ENCODE measurements at places on chromosomes 16 and 17.
A peak's percentile ranks its signal among the peaks of the same experiment; 100 is the strongest.

DNA sequence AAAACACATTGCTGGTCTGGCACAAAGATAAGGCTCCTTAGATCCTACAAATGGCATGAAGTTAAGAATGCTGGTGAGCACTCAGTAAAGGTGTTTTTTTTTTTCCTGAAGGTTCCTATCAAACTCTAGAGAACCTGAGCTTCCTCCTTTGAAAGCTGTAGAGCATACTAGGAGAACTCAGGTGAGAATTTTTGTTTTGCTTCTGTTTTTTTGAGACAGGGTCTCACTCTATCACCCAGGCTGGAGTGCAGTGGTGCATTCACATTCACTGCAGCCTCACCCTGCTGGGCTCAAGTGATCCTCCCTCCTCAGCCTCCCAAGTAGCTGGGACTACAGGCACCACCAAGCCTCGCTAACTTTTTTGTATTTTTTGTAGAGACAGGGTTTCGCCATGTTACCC, 21.0 kb upstream of the CIITA start:
- no peak for DNase-seq

GRCh38 chr17:57920916-57921703, 34.1 kb downstream of the CUEDC1 start:
- DNase-seq, result peak; percentile 84

DNA sequence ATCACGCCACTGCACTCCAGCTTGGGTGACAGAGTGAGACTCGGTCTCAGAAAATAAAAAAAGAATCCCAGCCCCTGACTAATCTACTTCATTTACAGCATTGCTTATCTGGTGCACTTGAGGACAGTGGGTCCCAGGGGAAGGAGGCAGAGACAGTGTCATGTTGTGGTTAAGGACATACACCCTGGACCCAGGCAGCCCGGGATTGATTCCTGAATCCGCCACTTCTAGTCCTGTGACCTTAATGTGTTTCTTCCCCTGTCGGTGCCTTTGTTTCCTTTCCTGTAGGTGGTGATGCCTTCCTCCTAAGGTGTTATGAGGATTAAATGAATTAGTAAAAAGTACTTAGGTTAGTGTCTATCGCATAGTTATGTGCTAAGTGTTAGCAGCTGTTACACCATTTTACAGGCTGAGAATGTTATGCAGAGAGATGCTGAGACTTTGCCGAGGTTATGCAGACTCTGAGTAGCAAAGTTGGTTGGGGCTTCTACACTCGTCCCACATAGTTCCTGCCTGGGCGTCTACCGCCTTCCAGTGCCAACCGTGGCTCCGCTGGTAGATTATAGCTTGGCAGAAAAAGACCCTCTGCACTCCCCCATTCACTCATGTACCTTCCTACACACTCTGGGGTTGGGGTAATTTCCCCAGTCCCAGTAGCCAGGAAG, 74.8 kb downstream of the RAB11FIP4 start:
- DNase-seq, result no peak

DNA sequence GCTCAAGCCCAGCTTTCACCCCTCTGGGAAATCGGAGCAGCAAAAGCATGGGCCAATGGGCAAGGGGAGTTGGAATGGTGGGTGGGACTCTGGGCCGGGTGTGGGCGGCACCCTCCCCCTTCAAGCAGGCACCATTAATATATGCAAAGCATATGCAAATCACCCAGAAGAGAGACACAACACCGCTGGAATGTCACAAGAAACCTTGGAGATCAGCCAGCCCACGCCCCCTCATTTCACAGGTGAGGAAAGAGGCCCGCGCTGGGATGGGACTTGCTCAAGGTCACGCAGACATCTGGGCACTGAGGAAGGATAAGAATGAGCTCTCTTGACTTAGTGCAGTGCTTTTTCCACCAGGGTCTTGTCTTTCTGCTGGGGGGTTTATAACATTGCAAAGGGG, 4.8 kb downstream of the SRCIN1 start:
- DNase-seq, result no peak

GRCh38 chr17:1083451-1084187, 86.7 kb downstream of the TIMM22 start:
- DNase-seq, result no peak

GRCh38 chr16:68417711-68418301, 30.5 kb downstream of the SMPD3 start:
- no peak for DNase-seq

GRCh38 chr17:50593321-50593720, 32.8 kb downstream of the CACNA1G start:
- DNase-seq, result no peak

DNA sequence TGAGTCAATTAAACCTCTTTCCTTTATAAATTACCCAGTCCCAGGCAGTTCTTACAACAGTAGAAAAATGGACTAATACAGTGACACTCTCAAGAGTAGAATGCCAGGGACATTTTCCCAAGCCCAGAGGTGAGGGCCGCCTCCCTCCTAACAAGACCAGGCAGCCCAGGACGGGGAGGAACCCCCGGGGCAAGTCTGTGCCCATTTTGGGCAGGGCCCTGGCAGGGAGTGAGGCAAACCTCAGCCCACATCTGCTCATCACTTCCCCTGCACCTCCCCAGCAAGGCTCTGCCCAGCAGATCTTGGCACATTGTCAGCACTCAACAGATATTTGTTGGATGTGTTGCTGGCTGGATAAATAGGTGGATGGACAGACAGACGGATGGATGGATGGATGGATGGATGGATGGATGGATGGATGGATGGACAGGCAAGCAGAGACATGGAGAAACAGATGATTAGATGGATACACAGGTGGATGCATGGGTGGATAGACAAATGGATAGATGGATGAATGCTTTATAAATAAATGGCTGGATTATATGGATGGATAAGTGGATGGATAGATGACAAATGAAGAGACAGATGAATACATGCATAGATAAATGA, 271.3 kb downstream of the PARN start:
- no peak for DNase-seq

DNA sequence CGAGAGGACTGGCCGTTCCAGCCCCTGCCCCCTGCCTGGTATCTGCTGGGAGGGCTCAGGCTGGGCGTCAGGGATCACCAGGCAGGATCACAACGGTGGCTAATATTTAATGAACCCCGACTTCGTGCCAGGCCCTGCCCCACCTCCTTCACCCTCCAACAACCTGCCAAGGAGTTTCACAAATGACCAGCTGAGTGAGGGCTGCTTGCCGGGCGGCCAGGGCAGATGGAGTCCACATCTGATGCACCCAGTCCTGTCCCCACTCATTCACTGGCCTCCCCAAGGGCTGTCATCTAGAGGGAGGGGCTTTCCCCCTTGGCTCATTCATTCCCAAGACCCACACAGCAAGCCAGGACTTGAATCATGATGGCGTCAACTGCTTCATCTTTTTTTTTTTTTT, 17.5 kb downstream of the UBALD1 start:
- DNase-seq, result no peak

DNA sequence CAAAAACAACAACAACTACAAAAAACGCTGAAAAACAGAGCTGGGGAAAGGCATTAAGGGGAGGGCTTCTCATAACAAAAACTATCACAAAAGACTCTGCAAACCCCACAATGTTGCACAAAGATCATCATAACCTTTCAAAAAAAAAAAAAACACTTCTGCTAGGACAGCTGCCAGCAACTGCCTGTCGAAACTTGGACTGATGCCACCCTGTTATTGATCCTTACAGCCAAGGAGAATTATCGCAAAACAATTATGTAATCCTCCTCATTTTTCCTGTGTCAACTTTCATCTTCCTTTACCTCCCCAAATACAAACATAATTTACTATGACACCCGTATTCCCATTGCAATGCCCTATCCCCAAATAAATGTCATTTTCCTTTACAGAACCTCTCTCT, 9.3 kb downstream of the CCDC40 start:
- DNase-seq, result no peak

- no peak for DNase-seq
These were observed 521.3 kb downstream of the GRIN2A start for GRCh38 chr16:9660898-9661297.

GRCh38 chr16:57518520-57518919, 17.9 kb downstream of the CCDC102A start:
- DNase-seq, result no peak

DNA sequence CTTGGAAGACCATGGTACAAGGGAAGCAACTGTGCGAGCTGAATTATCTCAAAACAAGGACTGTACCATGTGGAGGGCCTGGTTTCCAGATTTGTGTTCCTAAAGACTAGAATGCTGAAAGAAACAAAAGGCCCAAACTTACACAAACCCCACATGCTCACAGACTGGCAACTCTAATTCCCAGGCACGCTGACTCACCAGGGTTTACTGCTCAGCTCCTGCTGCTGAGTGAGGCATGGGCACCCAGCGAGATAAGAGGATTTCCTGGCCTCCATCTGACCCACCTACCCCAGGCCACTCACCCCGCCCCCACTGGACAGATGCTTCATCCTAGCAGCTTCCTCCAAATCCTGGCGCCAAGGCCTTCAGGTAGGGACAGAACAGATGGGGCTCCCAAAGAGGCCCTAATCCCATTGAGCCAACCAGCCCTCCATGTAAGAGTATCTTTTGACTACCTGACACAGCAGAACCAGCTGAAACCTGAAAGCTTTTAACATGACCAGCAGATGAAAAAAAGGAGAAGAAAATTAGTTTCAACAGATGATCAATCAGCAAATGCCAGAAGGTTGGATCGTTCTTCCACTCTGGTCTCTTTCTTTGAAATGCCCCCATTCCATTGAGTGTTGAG, 33.9 kb downstream of the DCUN1D3 start:
- DNase-seq, result peak; percentile 85

GRCh38 chr16:53743149-53743566, 39.2 kb downstream of the FTO start:
- DNase-seq, result peak; percentile 44

GRCh38 chr17:44108440-44109311, 14.8 kb downstream of the HDAC5 start:
- peak; percentile 97 for DNase-seq

DNA sequence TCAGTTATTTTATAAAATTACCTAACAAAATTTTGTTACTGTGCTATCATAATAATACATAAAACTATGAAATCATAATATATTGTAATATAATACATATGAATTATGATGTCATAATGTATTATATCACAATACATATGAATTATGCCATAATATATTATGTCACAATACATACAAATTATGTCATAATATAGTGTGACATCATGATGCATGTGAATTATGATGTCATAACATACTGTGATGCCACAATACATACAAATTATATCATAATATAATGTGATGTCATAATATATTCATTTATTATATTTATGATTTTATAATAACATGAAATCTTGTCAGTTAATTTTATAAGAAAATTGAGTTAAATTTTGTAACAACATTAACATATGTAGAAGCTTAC, 2021.6 kb downstream of the TP53TG3F start:
- DNase-seq, result no peak

DNA sequence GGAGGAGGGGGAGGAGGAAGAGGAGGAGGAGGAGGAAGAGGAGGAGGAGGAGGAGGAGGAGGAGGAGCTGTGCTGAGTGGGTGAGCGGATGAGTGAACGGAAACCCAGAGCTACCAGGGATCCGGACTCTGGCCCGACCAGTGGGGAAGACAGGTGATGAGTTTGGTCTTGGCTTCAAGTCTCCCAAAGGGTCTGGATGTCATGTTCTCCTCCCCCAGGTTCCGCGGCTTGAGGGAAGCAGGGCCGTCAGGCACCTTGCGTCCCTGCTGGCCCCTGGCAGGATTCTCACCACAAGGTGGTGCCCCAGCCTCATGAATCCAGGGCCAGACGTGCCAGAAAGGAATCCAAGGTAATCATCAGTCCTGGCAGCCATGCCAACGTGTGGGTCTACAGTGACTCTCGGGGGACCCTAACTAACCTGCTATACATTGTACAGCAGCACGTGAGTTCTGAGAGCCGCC, 13.5 kb upstream of the ABAT start:
- peak; percentile 77 for DNase-seq
